Left lung (tissue), 14 donors: ENCODE measurements at places on chromosomes 7 and 10.

GRCh38 chr7:118862740-118863139, 638.2 kb downstream of the ANKRD7 start:
- no peak for DNase-seq

DNA sequence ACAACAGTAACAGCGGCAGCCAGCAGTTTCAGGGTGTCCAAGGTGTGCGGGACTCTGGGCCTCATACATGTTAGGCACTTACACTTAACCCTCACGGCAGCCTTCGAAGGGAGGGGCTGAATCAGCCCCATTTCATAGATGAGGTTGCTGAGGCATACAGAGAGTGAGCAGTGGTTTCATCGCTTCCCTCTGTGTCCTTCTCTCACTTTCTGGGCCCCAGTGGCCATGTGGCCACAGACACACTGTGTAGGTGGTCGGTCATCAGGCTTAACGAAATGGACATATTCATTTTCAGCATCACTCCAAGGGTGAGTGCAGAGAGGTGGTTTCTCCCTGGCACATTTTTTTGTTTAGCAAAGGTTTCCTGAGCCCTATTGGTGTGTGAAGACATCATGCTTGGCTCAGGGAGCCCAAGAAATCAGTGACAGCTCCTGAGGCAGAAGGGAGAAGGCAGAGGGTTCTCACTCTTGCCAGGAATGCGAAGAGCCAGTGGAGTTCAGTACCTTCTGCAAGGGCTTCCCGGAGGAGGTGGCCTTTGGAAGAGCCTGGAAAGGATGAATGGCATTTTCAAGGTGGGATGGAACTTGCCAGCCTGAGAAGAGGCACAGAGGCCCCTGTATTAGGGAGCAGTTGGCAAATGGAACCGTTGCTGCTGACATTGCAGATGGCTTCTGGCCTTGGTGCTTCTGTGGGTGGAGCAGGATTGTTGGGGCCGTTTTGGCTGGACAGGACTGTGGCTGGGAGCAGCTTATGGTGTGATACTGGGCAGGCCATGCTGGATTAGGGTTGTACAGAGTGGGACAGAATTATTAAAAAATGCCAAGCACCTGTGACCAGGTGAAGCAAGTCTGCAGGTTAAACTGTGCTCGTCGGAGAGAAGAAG, 61.7 kb upstream of the PPIF start:
- DNase-seq: no peak

DNA sequence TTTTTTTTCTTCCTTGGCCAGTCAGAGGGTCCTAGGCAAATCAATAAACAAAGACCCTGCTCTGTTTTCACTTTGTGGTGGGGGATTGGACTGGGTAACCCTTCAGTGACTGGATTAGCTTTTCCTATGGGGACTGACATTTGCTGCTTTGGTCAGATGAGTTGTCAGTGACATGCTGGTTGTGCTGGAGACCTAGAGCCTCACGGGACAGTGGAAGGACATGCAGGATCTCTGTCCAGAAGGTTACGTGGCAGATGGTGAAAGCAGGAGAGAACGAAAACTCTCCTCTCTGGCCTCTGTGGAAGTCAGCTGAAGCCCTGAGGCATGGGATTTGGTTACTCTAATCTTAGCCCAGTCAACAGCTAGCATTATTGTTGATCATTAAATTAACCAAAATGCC, 90.0 kb upstream of the BMPER start:
- no peak for DNase-seq

DNA sequence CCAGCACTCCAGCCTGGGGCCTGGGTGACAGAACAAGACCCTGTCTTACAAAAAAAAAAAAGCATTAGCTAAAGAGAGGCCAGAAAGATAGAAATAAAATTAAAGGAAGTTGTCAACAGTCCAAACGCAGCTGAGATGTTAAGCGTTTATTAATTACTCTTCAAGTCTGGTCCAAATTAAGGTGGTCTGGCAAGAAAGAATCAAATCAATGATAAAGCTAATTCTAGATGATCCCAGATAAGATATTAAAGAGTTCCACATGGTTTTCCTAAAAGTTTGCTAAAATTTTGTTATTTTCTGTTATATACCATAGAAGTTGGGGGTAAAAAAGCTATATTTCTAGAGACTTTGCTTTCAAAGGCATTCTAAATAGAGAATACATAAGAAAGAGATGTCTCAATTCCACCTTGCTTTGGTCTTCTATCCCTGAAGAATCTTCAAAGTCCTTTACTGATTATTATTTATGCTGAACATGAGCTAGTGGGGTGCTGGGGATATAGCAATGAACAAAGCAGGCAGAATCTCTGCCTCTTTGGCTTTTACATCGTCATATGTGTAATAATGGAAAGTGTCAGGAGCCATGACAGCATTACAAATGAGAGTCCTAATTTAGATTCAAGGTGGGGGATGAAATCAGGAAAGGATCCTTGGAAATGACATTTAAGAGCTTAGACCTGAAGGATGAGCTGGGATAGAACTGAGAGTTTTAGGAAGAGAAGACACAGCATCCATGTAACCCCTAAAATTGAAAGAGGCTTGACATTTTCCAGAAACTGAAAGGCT, 23.4 kb downstream of the FRA10AC1 start:
- no peak for DNase-seq

DNA sequence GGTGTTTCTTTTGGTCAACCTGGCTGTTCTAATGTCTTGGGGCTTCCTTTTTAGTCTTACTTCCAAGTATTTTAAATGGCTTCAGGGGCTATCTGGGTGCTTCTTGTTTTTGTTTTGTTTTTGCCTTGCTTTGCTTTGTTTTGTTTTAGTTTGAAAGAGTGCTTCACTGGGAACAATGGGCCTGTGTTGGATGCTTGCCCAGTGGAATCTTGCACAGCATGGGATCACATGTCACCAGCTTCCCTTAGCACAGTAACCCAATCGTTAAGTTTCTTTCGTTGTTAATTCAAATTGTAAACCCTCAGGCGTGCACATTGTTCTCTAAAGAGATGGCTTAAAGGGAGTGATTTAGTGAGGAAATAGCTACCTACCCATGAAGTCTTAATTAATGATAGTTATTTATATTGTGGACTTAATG, 8.9 kb downstream of the COL17A1 start:
- DNase-seq: no peak

DNA sequence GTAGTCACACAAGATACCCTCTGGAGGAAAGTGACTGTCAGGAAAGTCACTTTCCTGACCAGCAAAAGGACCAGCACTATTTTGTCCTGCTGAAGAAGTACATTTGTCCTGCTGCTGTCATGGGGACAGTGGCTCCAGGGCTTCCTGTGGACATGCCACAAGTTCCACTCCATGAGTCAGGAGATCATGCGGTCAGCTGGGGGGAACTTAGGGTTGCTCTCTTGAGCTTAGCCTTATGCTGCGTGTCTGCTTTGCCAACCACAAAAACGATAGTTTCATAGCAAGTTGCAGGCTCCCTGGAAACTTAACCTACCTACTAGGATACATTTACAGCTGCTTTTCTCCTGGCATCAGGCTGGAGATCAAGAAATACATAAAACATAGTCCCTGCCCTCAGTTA, 19.8 kb upstream of the ALOX5 start:
- peak; percentile 80 for DNase-seq

DNA sequence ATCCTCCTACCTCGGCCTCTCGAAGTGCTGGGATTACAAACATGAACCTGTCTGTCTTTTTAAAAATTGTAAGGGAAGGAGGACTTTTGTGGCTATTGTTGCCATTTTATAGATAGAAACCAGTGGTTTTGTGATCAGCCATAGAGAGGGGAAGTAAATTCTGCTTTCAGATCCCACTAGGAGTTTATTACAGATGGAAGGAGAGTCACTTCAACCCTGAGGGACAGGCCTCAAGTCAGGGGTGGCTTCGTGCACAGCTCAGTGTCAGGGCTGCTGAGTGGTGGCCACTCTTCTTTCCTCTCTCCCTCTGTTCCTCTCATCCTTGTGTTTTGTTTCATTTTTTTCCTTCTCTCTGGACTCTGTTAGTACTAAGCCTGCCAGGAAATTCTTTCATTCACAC, 60.8 kb downstream of the OGDH start:
- DNase-seq: no peak

DNA sequence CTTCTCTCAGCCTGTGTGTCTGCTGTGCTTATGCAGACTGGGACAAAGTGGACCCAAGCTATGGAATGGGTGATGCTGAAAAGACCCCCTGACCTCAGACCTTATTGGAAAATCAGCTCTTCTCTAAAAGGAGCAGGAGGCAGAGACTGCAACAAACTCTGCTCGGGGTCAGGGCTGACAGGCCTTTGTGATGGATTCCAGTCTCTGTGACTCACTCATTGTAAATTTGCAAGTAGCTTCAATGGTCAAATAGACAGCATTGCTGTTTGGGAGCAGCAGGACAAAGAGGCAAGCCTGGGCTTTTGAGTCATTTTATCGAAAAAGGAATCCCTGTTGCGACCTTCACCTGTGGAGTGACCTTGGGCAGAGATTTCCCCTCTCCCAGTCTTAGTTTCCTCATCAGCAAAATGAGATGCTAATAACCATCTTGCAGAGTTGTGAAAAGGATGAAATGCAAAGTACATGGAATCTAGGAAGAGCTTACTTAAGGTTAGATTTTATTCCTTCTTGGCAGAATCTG, 26.1 kb upstream of the GPR26 start:
- no peak for DNase-seq

DNA sequence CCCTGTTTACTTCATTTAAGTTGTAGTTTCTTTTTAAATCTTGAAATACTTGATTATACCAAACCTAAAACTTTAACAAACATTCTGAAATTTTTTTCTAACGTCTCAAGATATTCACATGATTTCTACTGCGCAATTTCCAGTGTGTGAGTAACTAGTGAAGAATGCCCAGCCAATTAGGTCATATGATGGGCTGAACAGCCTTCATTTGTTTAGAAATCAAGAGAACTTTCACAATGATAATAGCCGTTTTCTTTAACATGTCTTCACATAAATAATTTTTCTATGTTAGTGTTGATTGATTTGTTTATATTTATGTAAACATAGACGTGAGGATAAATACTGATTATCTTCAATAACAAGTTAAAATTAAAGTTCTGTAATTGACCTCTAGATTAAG, 21.8 kb downstream of the STAM start:
- peak; percentile 57 for DNase-seq

DNA sequence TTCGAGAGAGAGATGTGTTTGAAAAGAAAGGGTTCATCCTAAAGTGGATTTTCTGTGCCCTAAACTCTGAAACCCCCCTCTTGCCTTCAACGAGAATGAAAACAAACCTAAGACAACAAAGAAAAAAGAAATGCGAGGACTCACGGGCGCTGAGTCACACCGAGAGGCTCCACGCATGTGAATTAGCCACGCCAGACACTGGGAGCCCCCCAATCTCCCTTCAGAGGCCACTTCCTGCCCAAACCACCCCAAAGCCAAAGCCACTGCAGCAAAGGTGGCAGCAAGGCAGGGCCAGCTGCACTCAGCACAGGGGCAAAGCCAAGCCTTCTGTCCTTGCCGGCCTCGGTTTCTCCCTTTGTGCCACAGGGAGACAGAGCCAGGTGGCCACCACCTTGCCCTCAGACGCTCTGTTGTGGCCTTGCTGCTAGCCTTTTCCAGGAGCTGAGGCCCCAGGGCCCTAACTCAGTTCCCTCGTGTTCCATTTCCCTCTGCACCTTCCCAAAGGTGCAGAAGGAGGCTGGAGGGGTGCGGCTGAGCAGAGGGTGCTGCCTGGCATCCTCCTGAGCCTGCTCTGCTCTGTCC, 93.3 kb downstream of the FAM53B start:
- peak; percentile 48 for DNase-seq

- DNase-seq: no peak
Measured at GRCh38 chr7:77950548-77950947, 152.0 kb downstream of the PHTF2 start.

DNA sequence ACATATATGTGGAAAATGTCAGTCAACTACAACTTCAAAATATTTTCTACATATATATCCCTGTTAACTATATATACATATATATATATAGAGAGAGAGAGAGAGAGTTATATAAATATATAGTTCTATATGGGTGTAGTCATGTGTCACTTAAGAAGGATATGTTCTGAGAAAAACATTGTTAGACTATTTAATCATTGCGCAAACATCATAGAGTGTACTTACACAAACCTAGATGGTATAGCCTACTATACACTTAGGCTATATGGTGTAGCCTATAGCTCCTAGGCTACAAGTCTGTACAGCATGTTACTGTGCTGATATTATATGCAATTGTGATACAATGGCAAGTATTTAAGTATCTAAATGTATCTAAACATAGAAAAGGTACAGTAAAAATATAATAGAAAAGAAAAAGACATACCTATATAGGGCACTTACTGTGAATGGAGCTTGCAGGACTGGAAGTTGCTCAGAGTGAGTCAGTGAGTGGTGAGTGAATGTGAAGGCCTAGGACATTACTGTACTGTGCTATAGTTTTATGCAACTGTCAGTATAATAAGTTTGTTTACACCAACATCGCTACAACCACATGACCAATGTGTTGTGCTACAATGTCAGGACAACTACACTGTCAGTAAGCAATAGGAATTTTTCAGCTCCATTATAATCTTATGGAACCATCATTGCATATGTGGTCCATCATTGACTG, 18.0 kb upstream of the FGL2 start:
- no peak for DNase-seq

GRCh38 chr7:137546671-137547070, 203.1 kb upstream of the PTN start:
- DNase-seq: no peak

DNA sequence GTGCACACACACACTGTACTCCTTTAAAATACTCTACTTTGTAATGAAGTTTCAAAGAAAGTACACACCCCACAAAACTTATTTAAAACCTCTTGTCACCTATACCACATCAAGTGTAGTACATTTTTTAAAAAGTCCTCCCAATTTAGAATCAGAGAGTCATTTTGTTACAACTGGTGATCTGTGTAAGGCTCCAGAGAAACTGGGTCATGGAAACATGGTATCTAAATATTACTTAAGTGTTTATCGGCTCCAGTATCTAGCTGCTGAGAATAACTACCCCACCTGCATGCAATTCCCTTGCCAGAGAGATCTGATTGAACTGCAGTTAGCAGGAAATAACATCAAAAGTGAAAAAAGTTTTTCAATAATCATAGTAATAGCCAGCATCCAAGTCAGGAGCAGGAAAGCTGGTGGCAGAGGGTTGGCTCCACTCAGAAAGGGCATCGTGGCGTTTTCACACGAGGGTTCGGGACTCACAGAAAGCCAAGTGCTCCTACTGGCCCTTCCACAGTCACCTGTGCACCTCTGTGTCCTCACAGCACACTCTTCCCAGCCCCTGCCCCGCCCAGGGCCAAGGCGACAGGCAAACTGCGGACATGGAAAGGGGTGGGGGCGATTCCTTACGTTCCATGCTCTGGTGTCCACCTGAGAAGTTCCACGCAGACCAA, 6.5 kb downstream of the RGS10 start:
- DNase-seq: no peak

DNA sequence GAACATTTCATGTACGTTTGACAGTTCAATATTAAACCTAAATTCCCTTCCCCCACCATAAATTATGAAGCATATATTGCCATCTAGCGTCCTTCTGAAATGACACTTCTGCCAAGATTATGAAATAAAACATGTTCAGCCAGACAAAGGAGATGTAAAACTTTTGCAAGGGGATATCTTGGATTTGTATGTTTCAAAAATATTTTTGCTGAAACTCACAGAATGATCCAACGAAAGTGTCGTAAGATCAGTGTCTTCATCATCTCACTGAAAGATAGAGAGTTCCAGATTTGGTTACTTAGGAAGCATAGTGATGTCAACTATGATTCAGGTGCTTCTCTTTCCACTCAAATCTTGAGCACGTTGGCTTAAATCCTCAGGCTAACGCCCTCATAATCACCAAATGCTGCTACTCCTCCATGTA, 904.3 kb downstream of the XPNPEP1 start:
- no peak for DNase-seq

GRCh38 chr7:151940048-151940811, 16.0 kb upstream of the GALNTL5 start:
- no peak for DNase-seq
